Aorta (tissue), 5 donors: ENCODE measurements at places on chromosomes 5 and 9. TPM values are rescaled to one million over a fixed set of nuclear protein-coding genes. Genes with fewer than 3 reads are reported as not detected.

DNA sequence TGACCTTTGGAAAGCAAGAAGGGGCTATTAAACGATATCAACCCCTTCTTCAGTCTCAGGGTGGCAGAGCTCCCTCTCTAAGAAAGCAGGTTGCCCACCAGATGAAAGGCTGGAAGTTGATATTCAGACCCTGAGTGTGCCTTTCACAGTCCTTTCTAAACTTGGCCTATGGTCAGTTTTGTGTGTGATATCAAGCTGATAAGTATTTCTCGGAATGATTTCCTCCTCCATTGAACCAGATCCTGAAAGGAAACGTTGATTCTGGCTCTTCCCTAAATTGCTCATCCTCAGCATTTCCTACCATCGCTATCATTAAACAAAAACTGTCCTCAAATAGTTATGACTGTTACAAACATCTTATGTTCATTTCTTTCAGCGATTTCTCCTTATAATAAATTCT, 130.4 kb downstream of the CEMIP2 start:
- DNase-seq: no peak
- H3K4me3 ChIP-seq: no peak overlapping the region
- H3K27ac ChIP-seq: no peak overlapping the region
- no peaks in the 10 kb centered on the region for H3K27me3 ChIP-seq
- H3K36me3 ChIP-seq: no peaks in the 10 kb centered on the region

The NUDT12 gene
- 8.9 TPM for total RNA-seq

- H3K4me1 ChIP-seq: no peaks in the 10 kb centered on the region
- H3K4me3 ChIP-seq: no peak overlapping the region
- H3K27me3 ChIP-seq: no peaks in the 10 kb centered on the region
- no peak overlapping the region for H3K27ac ChIP-seq
Measured at GRCh38 chr5:81006947-81007636, 46.9 kb downstream of the RASGRF2 start.

DNA sequence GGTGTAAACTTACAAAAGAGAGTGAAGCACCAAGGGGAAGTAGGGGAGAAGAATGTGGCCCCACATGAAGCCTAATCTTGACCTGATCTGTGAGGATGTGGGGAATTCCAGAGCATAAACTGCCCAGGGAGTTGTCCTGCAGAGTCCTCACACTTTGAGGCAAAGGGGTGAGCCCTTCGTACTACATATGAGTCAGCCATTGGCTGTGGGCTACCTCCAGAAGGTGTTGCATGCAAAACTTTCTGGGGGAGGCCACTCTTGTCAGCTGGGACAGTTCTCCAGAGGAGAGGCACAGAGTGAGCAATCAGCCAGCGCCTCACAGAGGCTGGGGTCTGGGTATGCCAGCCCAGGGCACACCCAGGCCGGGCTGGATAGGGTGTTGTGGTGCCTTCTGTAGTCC, 98.1 kb upstream of the NMUR2 start:
- H3K36me3 ChIP-seq: no peaks in the 10 kb centered on the region
- H3K27me3 ChIP-seq: no peaks in the 10 kb centered on the region
- no peak overlapping the region for H3K4me3 ChIP-seq
- no peak overlapping the region for H3K27ac ChIP-seq

DNA sequence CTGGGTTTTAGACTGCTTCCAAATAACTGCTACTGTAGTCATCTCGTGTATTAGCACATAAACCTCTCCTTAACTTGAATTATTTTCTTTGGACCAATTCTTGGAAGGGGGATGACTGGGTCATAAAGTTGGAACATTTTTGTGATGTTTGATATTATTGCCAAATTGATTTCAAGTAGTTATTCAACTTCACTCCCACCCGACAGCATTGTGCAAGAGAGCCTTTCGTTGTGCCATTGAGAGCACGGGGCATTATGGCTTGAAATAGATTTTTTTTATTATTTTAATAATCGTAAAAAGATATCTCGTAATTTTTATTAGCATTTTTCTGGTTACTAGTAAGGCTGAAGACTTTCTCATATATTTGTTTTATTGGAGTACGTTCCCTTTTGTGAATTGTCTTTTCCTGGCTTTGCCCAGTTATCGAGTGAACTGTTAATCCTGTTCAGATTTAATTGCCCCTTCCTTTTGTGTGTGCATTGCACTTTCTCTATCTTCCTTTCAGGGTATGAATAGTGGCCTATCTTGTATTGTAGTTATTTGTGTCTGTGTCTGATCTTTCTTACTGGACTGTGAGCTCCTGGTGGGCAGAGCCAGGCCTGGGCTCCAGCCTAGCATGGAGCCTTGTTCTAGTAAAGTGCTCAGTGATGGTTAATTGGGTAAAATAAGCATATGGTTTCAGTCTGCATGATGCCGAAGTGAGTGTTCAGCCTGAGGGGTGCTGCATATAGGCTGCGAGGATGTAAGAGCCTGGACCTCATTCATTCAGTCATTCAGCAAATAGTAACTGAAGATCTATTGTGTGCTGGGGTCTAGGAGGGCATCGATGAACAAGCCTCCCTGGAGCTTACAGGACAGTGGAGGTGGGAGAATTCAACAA, 93.5 kb upstream of the SHB start:
- H3K36me3 ChIP-seq: no peaks in the 10 kb centered on the region
- DNase-seq: no peak
- H3K4me1 ChIP-seq: no peaks in the 10 kb centered on the region

DNA sequence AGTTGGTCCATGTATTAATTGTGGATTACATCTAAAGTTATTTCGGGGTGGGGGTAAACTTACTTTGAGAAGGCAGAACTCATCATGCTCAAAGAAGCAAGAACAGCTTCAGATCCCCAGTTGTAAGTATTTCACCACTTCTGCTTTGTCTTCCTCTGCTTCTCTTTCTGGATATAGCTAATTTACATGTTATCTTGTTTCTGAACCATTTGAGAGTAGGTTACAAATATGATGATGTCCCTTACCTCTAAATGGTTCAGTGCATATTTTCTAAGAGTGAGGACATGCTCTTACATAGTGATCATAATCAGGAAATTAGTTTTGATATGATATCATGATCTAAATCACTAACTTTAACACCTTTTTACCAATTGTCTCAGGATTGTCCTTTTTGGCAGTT, 11.9 kb downstream of the TRIO start:
- no peaks in the 10 kb centered on the region for H3K36me3 ChIP-seq
- H3K4me1 ChIP-seq: no peaks in the 10 kb centered on the region
- H3K4me3 ChIP-seq: no peak overlapping the region
- no peaks in the 10 kb centered on the region for H3K27me3 ChIP-seq
- H3K27ac ChIP-seq: no peak overlapping the region

The DBH gene
- not detected for total RNA-seq
